ENCODE measurements at places on chromosomes 2 and 18.

- no peak for DNase-seq
Measured at GRCh38 chr18:22838221-22838620, 94.9 kb upstream of the RBBP8 start.

GRCh38 chr2:114006460-114006859 is 116.6 kb downstream of the ACTR3 start:
- no peak for DNase-seq

- DNase-seq, result no peak
Measured at GRCh38 chr2:207184768-207185167, 19.0 kb upstream of the KLF7 start.

DNA sequence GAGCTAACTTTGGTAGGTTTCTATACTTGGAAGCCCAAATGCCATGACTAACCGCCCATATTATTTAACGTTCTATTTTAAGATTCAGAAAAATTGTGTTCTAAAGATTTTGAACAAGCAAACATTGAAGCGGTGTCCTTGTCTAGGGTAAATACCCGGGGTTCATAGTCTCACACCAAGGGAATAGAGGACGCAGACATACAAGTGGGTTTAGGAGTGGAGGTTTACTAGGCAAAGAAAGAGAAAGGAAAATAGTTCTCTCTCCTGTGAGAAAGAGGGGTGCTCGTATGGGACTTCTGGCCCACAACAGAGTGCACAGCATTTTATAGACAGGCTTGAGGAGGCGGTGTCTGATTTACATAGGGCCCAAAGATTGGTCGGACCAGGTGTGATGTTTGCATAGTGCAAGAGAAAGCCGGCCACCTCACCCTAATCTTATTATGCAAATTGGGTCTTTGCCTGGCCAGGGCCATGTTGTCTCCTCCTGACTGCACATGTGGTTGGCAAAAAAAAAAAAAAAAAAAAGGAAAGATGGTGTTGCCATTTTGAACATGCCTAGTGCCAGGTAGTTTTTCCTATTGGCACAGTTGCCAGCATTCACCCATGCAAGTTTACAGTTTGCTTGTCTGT is 1062.6 kb downstream of the LRP1B start:
- no peak for DNase-seq

GRCh38 chr2:201781557-201782051 is 871 bp upstream of the ALS2 start:
- no peak for DNase-seq

DNA sequence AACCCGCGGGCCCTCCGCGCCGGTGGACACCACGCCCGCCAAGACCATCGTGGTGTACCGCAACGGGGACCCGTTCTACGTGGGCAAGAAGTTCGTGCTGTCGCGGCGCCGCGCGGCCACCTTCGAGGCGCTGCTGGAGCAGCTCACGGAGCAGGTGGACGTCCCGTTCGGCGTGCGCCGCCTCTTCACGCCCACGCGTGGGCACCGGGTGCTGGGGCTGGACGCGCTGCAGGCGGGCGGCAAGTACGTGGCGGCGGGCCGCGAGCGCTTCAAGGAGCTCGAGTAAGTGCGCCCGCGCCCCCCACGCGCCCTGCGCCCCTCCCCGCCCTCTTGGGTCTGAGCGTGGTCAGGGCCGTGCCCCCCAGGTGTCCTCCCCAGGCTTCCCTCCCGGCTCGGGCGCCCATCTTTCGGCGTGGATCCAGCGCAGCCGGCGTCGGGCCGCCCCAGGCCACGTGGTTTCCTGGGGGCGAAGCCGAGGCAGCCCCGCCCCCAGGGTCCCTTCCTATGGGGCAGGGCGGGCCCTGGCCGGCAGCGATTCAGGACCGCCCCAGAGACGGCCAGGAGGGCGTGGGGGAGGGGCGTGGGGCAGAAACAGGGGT is 481 bp downstream of the DCDC2C start:
- DNase-seq, result no peak

DNA sequence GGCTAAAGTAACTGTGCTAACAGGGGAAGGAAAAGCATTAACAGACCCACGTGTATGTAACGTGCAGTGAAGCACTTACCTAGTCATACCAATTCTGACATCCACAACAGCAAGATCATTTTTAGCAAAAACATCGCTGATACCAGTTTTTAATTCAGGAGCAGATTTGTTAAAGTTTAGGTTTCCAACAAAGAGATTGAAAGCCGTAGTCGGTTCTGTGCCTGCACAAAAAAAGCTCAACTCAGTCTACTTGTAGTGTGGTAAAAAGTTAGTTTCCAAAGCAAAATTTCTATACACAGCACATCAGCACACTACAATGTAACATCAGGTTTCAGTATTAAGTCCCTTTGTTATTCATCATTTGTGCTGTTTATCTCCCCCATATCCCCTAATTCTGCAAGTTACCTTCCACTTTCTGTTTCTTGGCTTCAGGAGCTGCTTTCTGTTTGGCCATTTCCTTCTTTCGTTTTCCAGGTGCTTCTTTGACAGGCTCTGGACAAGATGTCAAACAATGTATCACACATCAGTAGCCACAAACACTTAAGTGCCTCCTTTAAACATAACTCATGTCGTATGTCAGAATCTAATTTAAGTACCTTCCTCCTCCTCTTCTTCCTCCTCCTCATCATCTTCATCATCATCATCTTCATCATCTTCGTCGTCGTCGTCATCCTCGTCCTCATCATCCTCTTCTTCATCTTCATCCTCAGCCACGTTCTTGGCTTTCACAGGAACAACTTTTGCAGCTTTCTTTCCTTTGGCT is 4.0 kb downstream of the NCL start:
- DNase-seq, result no peak

- DNase-seq, result no peak
Measured at GRCh38 chr2:183807870-183808269, 683.6 kb downstream of the NUP35 start.

GRCh38 chr2:239601880-239602279 is 201.1 kb upstream of the HDAC4 start:
- no peak for DNase-seq

- DNase-seq, result no peak
Measured at GRCh38 chr2:65142515-65142914, 12.6 kb upstream of the RAB1A start.

DNA sequence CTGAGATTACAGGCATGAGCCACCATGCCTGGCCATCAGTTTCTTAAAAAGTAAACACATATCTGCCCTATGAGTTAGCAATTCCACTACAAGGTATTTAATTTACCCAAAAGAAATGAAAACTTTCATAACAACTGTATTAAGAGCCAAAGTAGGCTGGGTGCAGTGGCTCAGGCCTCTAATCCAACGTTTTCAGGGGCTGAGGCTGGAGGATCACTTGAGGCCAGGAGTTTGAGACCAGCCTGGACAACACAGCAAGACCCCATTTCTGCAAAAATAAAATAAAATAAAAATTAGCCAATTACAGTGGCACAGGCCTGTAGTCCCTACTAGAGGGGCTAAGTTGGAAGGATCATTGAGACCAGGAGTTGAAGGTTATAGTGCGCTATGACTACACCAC is 6.5 kb downstream of the ROCK2 start:
- no peak for DNase-seq

DNA sequence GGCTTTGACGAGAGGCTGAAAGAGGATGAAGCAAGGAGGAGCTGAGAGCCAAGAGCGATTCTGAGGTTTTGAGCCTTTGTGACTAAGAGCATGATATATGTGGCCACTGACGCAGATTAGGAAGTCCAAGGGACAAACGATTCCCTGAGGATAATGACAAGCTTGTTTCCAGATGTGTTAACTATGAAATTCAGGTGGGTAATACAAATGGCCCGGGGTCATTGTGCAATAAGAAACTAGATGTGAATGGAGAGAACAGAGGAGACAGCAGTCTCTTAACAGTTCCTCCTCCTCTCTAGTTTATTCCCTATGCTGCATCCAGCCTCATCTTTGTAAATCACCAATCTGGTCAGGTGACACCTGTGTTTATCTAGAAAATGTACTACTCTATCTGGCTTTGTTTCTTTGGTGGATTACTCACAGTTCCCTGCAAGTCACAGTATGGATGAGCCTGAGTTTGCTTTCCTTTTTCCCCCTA is 84.2 kb downstream of the SOCS6 start:
- DNase-seq, result no peak

- DNase-seq, result no peak
Measured at GRCh38 chr2:29260142-29260772, 145.0 kb downstream of the CLIP4 start.

DNA sequence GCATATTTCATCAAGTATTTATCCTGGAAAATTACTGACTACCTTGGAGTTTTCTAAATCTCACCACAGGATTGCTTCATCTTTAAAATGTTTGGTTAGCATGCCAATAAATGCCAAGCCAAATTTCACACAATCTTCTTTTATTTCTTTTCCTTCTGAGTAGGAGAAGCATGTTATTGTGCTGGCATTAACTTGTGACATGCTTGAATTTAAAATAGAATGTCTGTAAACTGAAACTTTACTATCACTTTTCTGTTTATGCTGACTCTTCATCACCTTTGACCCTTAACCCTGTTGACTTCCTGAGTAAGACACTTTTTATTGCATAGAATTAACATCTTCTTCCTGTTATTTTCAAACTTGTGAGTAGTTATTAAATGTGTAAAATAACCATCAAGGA is 56.2 kb upstream of the LRRTM4 start:
- DNase-seq, result no peak

DNA sequence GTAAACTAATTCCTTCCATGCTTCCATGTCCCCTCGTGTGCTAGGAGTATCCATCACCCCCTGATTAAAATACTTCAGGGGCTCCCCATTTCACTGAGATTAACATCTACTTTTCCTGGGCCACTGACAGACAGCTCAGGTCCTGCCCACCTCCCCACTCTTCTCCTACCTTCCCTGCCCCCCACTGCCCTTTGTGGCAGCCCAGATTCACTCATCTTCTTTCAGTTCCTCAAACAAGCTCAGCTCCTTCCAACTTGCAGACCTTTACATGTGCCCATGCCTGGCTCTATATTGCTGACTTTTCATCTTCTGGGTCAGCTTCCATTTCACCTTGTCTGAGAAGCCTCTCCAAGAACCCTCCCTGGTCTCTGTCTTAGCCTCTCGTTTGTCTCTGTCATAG is 12.0 kb downstream of the RUFY4 start:
- DNase-seq, result peak; percentile 37

GRCh38 chr2:85439025-85439472 is 20.5 kb downstream of the SH2D6 start:
- DNase-seq, result no peak

DNA sequence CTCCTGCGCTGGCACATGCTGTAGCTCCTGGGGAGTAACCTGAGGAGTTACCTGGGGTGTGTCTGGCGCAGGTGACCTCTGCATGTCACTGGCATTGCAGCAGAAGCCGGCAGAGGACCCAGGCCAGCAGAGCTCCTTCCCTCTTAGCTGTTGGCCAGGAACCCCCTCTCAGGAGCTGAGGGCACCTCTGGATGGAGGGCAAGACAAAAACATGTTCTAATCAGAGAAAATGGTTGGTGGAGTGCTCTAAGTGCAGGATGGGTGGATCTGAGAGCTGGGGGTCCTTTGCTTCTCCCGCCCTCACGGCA is 44.9 kb upstream of the SNTG2 start:
- DNase-seq, result no peak

- no peak for DNase-seq
Measured at GRCh38 chr2:7618031-7618430, 700.8 kb downstream of the RNF144A start.

GRCh38 chr2:60481257-60481656 is 72.2 kb downstream of the BCL11A start:
- no peak for DNase-seq

- DNase-seq, result no peak
Measured at GRCh38 chr2:19225931-19226330, 132.5 kb downstream of the OSR1 start.
